ENCODE measurements at places on chromosomes 16 and 17. TPM values are rescaled to one million over a fixed set of nuclear protein-coding genes. Genes with fewer than 3 reads are reported as not detected.

CTRL gene
- total RNA-seq, result 6.9 TPM

DNA sequence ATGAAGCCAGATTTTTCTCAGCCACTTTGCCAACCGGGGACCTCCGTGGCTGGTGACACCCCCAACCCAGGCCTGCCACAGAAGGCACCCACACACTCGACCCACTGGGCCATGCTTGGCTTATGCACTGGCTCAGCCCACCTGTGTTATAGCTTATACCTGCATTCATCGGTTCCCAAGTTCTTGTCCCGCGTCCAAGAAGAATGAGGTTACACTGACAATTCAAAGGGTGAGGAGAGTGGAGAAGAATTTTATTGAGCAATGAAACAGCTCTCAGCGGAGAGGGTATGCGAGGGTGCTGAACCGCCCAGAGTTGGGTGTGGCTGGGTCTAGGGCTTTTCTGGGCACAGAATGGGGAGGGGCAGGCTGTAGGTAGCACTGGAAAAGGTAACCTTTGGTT lies 22.2 kb upstream of the CDH15 start:
- peaks cover 35% of the 10 kb centered on the region for H3K36me3 ChIP-seq
- H3K4me3 ChIP-seq, result no peak overlapping the region
- no peaks in the 10 kb centered on the region for H3K4me1 ChIP-seq
- no peaks in the 10 kb centered on the region for H3K27me3 ChIP-seq
- H3K27ac ChIP-seq, result no peak overlapping the region

DNA sequence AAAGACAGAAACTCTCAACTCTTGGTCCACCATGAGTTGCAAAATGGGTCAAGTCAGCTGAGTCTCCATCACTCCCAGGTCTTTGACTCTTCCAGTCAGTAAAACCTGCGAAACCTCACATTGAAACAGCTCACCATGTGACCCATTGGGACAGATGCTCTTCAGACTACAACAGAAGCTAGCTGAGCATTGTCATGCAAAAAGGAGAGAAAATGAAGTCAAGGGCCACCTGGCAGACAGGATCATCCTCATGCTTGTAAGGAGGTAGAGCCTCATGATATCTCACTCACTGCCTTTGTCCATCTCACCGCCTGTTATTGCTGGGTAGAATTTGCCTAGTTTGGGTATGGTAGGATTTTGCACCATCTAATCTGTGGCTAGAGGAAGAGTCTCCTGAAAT lies 50.2 kb downstream of the MAF start:
- DNase-seq, result no peak
- no peaks in the 10 kb centered on the region for H3K36me3 ChIP-seq
- H3K27me3 ChIP-seq, result peaks cover 3% of the 10 kb centered on the region
- H3K4me1 ChIP-seq, result no peaks in the 10 kb centered on the region

- DNase-seq, result no peak
- peak overlapping the region; percentile 91 for H3K4me3 ChIP-seq
- peaks cover 5% of the 10 kb centered on the region for H3K36me3 ChIP-seq
- peaks cover 58% of the 10 kb centered on the region for H3K27me3 ChIP-seq
- H3K4me1 ChIP-seq, result peaks cover 76% of the 10 kb centered on the region
Observed at GRCh38 chr17:8122422-8122923, 1.4 kb downstream of the HES7 start.

EMP2 gene
- total RNA-seq, result not detected

CDK5R1 gene
- 6.1 TPM for total RNA-seq

HOXB5 gene
- 0.10 TPM for total RNA-seq

MRPL45 gene
- 43.1 TPM for total RNA-seq

GRCh38 chr17:10285896-10286295 lies 86.9 kb downstream of the MYH13 start:
- no peak overlapping the region for H3K27ac ChIP-seq
- no peaks in the 10 kb centered on the region for H3K36me3 ChIP-seq
- peaks cover 3% of the 10 kb centered on the region for H3K27me3 ChIP-seq
- DNase-seq, result no peak
- H3K4me1 ChIP-seq, result no peaks in the 10 kb centered on the region

IL32 gene
- total RNA-seq, result 993 TPM

GRCh38 chr17:79160980-79161636 lies 86.5 kb downstream of the ENGASE start:
- no peaks in the 10 kb centered on the region for H3K4me1 ChIP-seq
- no peak overlapping the region for H3K27ac ChIP-seq
- H3K36me3 ChIP-seq, result no peaks in the 10 kb centered on the region

NPW gene
- total RNA-seq, result 3.6 TPM

GRCh38 chr16:49516382-49517036 lies 142.9 kb downstream of the C16orf78 start:
- no peaks in the 10 kb centered on the region for H3K27me3 ChIP-seq
- no peaks in the 10 kb centered on the region for H3K4me1 ChIP-seq
- no peak for DNase-seq
- no peak overlapping the region for H3K4me3 ChIP-seq
- H3K27ac ChIP-seq, result no peak overlapping the region
- H3K36me3 ChIP-seq, result no peaks in the 10 kb centered on the region

C1QTNF8 gene
- total RNA-seq, result not detected

DNA sequence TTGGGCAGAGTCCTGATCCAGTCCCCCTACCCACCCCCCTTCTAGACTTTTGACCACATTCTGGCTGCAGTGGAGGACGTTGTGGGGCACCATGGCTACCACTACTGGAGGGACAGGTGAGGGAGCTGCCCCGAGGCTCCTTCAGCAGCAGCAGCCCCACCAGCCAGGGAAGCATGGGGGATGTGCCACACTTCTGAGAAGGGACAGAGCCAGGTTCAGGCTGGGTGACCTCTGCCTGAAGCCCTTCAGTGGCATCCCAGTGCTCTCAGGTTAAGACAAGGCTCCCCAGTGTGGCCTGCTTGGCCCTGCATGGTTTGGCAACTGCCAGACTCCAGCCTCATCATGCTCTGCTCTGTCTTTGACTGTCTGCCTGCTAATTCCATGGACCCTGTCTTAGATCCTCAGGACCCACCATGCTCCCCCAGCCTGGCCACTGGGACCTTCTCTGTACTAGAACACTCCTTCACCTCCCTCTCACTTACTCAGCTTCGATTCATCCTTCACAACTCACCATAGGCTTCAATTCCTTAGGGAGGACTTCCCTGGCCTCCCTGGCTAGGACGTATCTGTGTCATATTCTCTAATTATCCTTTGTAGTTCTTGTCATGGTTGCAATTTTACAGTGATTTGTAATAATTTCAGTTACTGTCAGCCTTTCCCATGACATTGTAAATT lies 8.8 kb downstream of the SLC9A5 start:
- no peak for DNase-seq
- H3K4me1 ChIP-seq, result no peaks in the 10 kb centered on the region
- no peak overlapping the region for H3K27ac ChIP-seq
- peaks cover 3% of the 10 kb centered on the region for H3K27me3 ChIP-seq

- H3K27ac ChIP-seq, result no peak overlapping the region
- no peak overlapping the region for H3K4me3 ChIP-seq
- peaks cover 2% of the 10 kb centered on the region for H3K4me1 ChIP-seq
- peaks cover 7% of the 10 kb centered on the region for H3K27me3 ChIP-seq
Observed at GRCh38 chr17:19497624-19498023, 36.0 kb upstream of the SLC47A1 start.

GNGT2 gene
- 18.4 TPM for total RNA-seq

DNA sequence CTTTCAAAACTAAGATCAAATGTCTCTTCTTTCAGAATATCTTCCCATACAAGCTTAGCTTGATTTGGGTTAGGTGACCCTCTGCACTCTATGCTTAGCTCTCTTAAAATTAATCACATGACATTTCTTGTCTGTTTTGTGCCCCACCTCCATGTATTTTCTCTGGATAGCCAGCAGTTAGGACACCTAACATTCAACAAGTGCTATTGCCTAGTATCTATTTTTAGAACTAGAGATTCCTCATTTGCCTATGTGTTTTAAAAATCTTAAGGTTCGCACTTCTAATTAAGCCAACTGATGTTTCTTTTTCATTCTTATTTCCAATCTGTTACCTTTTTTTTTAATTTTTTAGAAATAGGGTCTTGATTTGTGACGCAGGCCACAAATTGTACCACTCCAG lies 129.7 kb upstream of the C17orf78 start:
- no peak for DNase-seq
- no peaks in the 10 kb centered on the region for H3K27me3 ChIP-seq
- no peaks in the 10 kb centered on the region for H3K4me1 ChIP-seq
- no peak overlapping the region for H3K4me3 ChIP-seq
- H3K27ac ChIP-seq, result no peak overlapping the region

ABCC12 gene
- total RNA-seq, result not detected

DNA sequence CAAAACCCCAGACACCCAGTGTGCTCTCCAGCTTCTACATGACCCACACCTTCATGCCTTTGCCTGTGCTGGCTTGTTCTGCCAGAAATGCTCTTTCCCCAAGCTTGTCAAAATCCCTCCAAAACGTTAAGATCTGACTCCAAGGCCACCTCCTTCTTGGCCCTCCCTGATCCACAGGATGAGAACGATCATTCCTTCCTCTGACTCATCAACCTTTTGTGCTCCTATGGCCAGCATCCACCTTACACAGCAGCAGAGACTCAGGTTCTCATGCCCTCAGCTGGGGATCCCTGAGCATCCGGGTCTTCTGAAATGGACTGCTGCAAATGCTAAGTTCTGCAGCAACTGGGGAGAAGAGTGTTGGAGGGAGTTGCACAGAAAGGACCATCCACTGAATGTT lies 2.9 kb downstream of the ZBTB4 start:
- peaks cover 46% of the 10 kb centered on the region for H3K4me1 ChIP-seq
- peaks cover 2% of the 10 kb centered on the region for H3K36me3 ChIP-seq
- DNase-seq, result no peak
- H3K27ac ChIP-seq, result peak overlapping the region; percentile 11

GRCh38 chr16:50467943-50468748 lies 80.0 kb upstream of the NKD1 start:
- DNase-seq, result no peak
- H3K4me1 ChIP-seq, result peaks cover 4% of the 10 kb centered on the region
- H3K27ac ChIP-seq, result no peak overlapping the region
- H3K36me3 ChIP-seq, result no peaks in the 10 kb centered on the region
- H3K27me3 ChIP-seq, result peaks cover 28% of the 10 kb centered on the region

HS3ST3A1 gene
- total RNA-seq, result 7.2 TPM

C17orf100 gene
- total RNA-seq, result 1.6 TPM

KRTAP4-4 gene
- total RNA-seq, result not detected

DPEP1 gene
- not detected for total RNA-seq

DNA sequence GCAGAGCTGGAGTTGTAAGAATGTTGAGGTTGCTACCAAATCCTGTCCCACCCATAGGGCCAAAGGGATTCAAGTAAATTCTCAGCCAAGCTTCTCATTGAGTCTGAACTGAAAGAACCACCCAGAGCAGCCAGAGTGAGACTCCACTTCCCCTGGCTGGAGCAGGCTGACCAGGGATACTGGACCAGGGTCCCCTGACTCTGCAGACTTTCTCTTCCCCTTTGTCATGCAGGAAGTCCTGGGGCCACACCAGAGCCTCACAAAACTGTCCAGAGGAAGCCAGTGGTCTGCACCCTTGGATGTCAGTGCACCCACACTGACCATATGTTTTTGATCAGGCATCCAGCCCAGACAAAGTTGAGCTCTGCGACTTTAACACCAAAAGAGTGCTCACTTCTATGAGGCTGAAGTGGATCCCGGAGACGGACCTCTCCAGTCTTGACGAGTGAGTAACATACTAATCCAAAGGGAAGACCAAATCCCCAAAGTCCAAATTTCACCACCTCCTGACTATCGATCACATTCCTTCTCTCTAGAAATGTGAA lies 4.1 kb downstream of the NXN start:
- no peak overlapping the region for H3K27ac ChIP-seq
- no peak overlapping the region for H3K4me3 ChIP-seq
- no peaks in the 10 kb centered on the region for H3K36me3 ChIP-seq
- peaks cover 31% of the 10 kb centered on the region for H3K27me3 ChIP-seq
- no peak for DNase-seq
- H3K4me1 ChIP-seq, result peaks cover 6% of the 10 kb centered on the region

DNA sequence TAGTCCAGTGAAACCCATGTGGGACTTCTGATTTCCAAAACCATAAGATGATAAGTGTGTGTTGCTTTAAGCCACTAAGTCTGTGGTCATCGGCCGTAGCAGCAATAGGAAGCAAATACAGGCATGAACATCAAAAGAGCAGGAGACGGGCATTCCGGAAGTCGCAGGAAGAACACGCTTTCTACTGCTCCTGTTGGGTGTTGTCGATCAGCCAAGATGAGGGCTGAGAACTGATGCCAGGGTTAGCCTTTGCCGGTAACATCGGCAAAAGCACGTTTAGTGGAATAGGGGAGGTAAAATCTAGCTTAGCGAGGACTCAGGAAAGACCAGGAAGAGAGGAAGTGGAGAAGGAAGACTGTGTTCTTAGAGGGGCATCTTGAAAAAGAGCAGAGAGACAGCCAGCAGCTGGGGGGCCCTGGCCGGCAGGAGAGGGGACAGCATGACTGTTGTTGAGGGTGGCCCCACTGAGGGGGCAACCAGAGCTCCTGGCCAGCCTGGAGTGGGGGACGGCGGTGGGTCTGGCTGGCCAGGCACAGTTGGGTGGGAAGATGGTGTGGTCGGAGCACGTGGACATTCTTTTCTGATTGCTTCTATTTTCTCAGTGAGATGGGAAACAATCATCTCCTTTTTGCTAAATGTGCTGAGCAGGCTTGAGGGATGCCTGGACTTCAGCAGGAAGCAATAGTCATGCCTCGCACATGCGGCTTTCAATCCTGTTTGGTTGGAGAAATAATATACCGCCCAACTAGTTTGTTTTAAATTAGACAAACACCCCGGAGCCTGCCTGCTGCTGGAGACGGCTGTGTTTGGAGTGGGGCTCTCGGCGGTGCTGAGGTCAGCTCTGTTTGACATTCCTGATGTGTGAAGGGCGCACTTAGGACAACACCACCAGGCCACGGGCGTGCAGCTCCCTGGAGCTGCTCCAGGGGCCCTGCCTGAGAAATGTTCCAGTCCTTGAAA lies 109.9 kb downstream of the METRNL start:
- H3K27me3 ChIP-seq, result peaks cover 2% of the 10 kb centered on the region
- peaks cover 22% of the 10 kb centered on the region for H3K4me1 ChIP-seq
- no peak overlapping the region for H3K4me3 ChIP-seq
- H3K36me3 ChIP-seq, result no peaks in the 10 kb centered on the region
